NCI-H2171 treated with DMSO at 0.1 percent for 48 hours (cell line): ENCODE measurements at places on chromosomes 4 and X.

GRCh38 chr4:2741626-2742025, 14.5 kb downstream of the TNIP2 start:
- DNase-seq: no peak

DNA sequence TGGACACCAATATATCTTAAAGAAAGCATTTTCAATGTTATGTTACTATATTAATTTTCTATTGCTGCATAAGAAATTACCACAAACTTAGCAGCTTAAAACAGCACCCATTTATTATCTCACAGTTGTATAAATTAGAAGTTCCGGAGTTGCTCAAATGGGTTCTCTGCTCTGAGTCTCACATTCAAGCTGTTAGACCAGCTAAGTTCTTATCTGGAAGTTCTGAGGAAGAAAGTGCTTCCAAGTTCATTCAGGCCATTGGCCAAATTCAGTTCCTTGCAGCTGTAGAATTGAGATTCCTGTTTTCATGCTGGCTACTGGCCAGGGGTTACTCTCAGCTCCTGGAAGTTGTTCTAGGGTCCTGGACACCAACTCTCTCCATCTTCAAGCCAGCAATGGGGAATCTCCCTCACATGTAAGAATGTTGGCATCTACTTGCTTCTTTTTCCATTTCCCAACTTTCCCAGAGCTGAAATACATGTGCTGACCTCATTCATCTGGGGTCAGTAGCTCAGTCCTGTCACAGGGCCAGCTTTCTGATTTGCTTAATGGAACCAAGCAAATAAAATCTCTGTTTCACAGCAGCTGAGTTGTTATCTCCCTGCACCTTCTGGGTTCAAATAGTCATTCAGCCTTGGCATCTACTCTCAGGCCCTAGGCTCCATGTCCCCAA, 99.6 kb upstream of the INTU start:
- DNase-seq: no peak

DNA sequence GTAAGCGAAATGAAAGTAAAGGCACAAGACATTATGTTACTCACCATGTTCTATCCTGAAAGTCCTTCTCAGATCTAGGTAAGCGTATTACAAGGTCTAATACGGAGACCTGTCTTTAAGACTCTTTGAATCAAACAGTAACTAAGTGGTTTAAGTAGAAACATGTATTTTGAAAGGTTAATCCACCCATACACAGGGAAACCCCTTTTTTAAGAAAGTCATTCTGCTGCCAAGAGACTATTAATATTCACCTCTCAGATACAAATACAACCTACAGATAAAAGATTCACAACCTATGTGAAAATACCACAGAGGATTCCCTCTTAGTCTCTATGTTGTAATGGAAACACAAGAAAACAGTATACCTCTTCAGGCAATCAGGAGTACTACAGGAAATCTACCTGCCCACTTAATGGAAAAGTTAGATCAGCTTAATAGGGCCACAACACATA, 63.2 kb upstream of the TNIP3 start:
- no peak for DNase-seq

GRCh38 chr4:185343726-185344581, 51.8 kb downstream of the LRP2BP start:
- DNase-seq: peak; percentile 13

GRCh38 chrX:13283512-13283911, 36.3 kb downstream of the ATXN3L start:
- DNase-seq: no peak

DNA sequence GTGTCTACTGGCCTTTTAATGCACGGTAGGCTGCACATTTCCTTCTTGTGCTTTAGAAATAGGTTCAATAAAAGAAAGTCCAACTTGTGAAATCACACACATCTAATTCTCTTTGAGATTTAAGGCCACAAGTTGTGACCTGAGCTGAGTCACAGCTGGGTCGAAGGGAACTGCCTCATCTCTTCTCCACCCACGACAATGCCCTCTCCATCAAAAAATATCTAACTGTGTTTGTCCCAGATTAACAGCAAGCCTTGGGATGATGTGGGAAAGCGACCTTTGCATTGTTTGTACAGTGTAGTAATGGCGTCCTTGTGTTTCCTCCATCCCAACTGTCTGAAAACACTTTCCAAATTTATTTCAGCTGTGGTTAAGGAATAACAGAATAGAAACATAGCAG, 168.9 kb downstream of the AMELX start:
- DNase-seq: no peak

DNA sequence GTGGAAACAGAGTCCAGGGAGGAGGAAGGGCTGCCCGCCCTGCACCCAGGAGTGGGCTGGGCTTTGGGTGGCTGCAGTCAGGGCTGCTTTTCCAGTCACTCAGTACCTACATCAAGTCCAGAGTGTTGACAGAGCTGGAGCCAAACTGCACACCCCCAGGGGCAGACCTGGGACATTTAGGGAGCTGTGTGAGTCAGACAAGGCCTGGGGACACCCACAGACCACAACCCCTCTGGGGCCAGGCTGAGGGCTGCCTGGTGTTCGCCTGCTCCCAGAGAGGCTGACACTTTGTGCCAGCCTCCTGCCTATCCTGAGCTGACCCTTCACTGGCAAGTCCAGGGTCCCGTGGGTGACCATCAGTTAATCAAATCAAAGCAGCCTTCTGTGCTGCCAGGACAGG, 240.0 kb downstream of the BCOR start:
- DNase-seq: no peak

DNA sequence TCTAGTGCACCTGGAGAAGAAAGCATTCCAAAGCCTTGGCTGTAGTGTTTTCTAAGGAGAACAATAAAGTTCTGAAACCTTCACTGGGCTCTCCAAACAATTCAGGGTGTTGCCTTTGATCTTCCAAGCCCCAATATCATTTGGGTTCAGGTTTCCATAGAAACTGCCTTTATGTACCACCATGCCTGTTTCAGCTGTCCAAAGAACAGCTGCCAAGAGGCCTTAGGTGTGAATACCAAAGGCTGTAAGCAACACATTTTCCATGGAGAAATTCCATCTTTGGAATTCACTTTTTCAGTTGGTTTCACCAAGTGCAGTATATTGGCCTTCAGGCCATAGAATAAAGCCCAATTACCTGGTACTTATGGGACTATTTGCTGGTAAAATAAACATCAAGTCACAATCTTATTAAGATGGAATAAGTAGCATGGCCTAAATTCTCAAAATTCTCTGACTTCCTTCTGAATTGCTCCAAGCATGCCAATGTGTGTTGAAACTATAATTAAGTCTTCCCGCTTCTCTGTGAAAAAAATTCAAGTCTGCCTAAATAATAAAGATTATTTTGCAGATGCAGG, 61.9 kb downstream of the COX18 start:
- DNase-seq: no peak

- DNase-seq: no peak
Measured at GRCh38 chrX:150790021-150790420, 96.8 kb downstream of the MTMR1 start.

GRCh38 chr4:66693694-66694093, 851.6 kb downstream of the CENPC start:
- DNase-seq: no peak

GRCh38 chr4:142416121-142416520, 430.0 kb downstream of the INPP4B start:
- no peak for DNase-seq

DNA sequence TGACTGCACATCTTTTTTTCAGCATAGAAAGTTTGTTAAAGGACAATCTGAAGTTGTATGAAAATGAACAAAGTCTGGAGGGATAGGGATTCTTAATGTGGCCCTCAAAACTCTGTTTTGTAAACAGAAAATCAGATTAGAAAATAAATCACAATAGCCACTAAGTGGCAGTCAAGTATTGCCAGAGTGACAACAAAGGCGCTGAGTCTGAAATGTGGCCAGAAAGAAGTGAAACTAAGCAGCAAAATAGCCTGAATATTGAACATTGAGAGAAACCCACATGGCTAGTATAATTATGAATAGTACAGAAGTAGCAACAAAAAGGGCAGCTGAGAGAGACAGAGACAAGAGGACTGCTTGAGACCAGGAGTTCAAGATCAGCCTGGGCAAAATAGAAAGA, 81.1 kb upstream of the CT45A1 start:
- DNase-seq: no peak

DNA sequence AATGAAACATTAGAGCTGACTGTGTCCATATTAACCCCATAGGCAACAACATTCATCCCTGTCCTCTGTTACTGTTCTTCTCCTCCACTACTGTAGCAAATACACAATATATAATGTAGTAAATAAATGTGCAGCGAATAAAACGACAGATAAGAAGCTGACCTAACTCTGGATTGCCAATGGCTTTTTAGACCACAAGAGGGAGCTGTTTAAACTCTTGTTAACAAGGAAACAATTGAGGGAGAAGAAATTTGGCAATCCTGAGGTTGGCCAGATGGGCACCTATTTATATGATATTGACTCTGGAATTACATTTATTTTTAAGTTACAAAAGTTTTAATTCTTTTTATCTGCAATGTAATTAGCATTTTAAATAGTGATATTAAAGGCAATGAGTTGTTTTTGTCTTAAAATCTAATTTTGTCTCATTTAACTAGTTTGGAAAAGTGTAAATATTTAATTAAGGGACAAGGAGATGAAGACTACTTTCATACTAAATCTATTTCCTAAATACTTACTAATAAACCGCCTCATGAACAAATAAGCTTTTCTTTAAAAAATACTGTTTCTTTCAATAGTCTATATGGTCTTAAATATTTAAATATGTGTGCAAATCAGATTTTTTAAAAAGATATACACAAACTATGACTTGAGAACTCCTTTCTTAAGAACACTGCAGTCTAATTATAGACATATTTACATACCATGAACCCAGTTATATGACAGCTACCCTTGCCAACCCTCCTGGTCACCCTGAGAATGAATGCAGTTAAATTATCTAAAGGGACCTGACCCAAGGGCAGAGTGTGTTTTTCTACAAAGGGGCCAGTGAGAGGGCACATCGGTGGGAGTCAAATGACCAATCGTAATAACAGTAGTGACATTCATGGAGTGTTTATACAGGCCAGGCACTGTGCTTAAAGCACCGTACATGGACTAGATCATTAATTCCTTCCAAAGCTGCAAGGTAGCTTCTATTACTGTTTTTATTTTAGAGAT, 52.9 kb upstream of the HPF1 start:
- peak; percentile 36 for DNase-seq

- no peak for DNase-seq
Measured at GRCh38 chrX:74249963-74250362, 54.0 kb upstream of the ZCCHC13 start.

- no peak for DNase-seq
Measured at GRCh38 chrX:29687687-29688086, 527.7 kb upstream of the MAGEB2 start.

GRCh38 chr4:40190019-40190418, 6.8 kb upstream of the RHOH start:
- DNase-seq: peak; percentile 3
